Prostate gland (tissue), 2 donors: ENCODE measurements at places on chromosomes 1 and 21. TPM values are rescaled to one million over a fixed set of nuclear protein-coding genes. Genes with fewer than 3 reads are reported as not detected.

Gene WDR64
- total RNA-seq = not detected

Gene KANK4
- 6.1 TPM for total RNA-seq

Gene IQCC
- total RNA-seq = 5.2 TPM

Gene C1orf94
- total RNA-seq = 2.3 TPM

Gene IL12RB2
- 0.18 TPM for total RNA-seq

Gene CTSE
- total RNA-seq = not detected

Gene CATSPER4
- not detected for total RNA-seq

Gene FCRL5
- total RNA-seq = not detected

Gene LEFTY2
- total RNA-seq = 7.9 TPM

DNA sequence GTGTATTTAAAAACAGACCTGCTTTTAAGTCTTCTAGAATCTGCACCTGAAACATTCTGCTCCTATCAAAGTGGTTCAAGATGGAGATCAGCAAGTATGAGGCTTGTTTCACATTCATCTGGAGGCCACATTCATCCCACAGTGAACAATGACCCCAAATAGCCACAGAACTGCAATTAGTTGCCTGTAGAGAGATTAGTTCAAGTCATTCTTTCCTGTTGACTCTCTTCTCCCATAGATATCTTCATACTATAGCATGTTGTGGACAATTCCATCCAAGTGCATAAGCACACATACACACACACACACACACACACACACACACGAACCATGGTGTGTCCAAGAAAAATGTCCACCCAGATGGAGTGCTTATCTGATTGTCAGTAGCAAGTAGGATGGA, 101.7 kb upstream of the FGGY start:
- H3K27ac ChIP-seq = no peak overlapping the region
- H3K4me3 ChIP-seq = no peak overlapping the region
- H3K4me1 ChIP-seq = no peaks in the 10 kb centered on the region
- no peaks in the 10 kb centered on the region for H3K36me3 ChIP-seq
- H3K27me3 ChIP-seq = no peaks in the 10 kb centered on the region
- no peak for DNase-seq

GRCh38 chr1:238658763-238659162, 727.6 kb upstream of the CHRM3 start:
- no peak overlapping the region for H3K4me3 ChIP-seq
- H3K4me1 ChIP-seq = no peaks in the 10 kb centered on the region
- no peak for DNase-seq

GRCh38 chr1:202691816-202692215, 18.4 kb downstream of the SYT2 start:
- no peaks in the 10 kb centered on the region for H3K4me1 ChIP-seq
- no peak for DNase-seq
- H3K27me3 ChIP-seq = no peaks in the 10 kb centered on the region
- no peak overlapping the region for H3K27ac ChIP-seq

DNA sequence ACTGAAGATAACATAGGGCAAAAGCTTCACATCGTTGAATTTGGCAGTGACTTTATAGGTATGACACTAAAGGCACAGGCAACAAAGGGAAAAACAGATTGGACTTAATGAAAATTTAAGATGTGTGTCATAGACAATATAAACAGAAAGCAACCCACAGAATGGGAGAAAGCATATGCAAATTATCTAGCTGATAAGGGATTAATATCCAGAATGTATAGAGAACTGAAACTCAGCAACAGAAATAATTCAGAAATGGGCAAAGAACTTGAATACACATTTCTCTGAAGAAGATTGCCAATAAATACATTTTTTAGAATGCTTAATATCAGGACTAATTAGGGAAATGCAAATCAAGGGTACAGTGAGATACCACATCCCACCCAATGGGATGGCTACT, 55.2 kb upstream of the ANGPTL1 start:
- no peaks in the 10 kb centered on the region for H3K36me3 ChIP-seq
- no peak for DNase-seq
- no peaks in the 10 kb centered on the region for H3K27me3 ChIP-seq

DNA sequence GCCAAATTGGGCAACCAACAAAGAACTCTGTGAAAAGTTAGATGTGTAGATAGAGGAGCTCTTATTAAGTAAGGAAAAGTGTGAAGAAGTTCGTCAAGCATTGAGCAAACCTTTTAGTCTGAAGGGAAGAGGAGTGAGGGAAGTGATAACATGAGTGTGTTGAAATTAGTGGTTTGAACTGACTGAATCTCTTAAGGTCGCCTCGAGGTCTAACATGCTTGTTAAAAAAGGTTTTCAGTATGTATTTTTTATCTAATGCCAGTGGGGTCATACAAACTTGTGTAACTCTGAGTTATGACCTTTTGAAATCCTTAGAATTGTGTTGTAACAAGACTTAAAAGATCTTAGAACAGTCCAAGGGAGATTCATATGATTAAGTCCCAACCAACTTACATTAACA, 34.1 kb downstream of the SOAT1 start:
- no peaks in the 10 kb centered on the region for H3K36me3 ChIP-seq
- H3K4me1 ChIP-seq = peaks cover 4% of the 10 kb centered on the region
- no peaks in the 10 kb centered on the region for H3K27me3 ChIP-seq
- no peak overlapping the region for H3K27ac ChIP-seq
- DNase-seq = no peak

DNA sequence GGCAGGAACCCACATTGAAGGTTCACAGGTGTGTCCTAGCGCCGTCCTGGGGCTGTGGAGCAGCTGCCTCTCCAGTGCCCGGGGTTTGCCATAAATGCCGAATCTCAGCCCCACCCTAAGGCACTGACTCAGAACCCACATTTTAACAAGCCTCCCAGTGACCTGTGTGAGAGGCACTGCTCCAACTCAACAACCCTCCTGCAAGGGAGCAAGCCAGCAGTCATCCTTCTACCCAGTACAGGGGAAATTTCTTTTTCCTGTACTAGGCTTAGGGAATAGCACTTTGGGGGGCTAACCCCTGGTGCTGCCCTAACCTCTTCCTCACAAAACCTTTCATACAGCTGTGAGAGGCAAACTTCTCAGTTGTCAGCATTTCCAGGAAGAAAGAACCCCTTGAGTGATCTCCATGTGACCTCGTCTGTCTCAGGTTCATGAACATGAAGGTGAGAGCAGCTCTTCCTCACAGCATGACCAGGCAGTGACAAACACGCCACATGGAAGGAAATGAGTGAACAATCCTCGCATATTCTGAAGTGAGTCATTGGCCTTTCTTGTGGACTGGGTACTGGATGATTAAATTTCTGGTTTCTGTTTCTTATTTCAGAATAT, 11.4 kb upstream of the BCAR3 start:
- peak; percentile 78 for DNase-seq
- H3K4me1 ChIP-seq = no peaks in the 10 kb centered on the region
- peak overlapping the region; percentile 2 for H3K27ac ChIP-seq
- no peaks in the 10 kb centered on the region for H3K27me3 ChIP-seq
- H3K4me3 ChIP-seq = no peak overlapping the region

DNA sequence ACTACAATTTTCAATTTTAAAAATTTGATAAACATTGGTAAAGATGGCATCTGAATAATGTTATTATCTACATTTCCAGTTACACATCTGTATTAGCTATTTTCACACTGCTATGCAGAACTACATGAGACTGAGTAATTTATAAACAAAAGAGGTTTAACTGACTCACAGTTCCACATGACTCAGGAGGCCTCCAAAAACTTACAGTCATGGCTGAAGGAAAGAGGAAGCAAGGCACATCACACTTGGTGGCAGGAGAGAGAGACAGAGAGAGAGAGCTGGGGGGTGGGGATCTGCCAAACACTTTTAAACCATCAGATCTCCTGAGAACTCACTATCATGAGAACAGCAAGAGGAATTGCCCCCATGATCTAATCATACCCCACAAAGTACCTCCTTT, 850.0 kb downstream of the LTN1 start:
- no peak overlapping the region for H3K27ac ChIP-seq
- no peak for DNase-seq
- H3K27me3 ChIP-seq = no peaks in the 10 kb centered on the region
- H3K36me3 ChIP-seq = no peaks in the 10 kb centered on the region

GRCh38 chr1:82931006-82931405, 1067.9 kb downstream of the TTLL7 start:
- no peak overlapping the region for H3K4me3 ChIP-seq
- no peak overlapping the region for H3K27ac ChIP-seq
- no peak for DNase-seq

DNA sequence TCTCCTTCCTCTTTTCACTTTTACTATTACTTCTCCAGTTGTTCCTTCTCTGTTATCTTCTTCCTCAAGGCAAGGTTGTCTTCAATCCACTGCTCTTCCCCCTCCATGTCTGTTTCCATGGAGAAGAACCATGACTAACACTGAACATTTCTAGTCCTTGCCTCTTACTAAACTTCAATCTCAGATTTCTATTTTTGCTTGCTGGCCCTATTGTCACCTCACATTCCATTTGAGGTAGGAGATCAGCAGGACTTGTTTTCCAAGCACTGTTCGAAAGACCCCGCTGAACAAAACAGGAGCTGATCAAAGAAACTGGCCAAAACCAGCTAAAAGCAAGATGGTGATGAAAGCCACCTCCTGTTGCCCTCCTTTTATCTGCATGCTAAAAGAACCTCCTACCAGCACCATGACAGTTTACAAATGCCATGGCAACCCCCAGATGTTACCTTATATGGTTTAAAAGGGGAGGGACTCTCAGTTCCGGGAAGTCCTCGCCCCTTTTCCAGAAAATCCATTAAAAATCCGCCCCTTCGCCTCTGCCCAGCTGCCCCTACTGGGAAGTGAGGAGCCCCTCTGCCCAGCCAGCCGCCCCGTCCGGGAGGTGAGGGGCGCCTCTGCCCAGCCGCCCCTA, 22.6 kb downstream of the GON4L start:
- no peak overlapping the region for H3K27ac ChIP-seq
- H3K4me3 ChIP-seq = no peak overlapping the region
- H3K4me1 ChIP-seq = no peaks in the 10 kb centered on the region
- H3K36me3 ChIP-seq = no peaks in the 10 kb centered on the region
- H3K27me3 ChIP-seq = no peaks in the 10 kb centered on the region

DNA sequence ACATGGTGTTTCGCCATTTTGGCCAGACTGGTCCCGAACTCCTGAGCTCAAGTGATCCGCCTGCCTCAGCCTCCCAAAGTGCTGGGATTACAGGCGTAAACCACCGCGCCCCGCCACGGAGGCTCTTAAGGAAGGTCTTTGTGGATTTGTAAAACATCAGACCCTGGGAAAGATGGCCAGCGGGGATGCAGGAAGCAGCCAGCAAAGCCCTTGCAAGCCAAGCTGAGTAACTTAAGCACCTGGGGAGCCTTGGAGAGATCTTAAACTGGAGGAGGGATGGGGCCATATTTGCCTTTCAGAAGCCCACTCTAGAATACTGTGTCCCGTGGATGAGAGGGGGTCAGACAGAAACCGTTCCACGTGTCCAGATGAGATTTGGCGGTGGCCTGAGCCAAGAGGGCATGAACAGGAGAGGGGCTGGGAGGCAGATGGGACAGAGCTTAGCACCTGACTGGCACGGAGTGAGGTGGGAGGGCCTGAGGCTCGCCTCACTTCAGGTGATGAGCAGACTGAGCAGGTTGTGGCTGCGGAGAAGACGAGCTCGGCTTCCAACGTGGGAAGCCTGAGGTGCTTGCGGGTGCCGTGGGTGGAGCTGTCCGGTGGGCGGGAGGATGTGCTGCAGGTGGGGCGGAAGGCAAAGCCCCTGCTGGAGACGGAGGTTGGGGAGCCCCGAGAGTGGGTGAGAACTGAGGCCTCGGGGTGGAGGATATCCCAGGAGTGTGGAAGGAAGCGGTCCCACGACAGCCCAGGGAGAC, 11.7 kb downstream of the C1orf216 start:
- peak overlapping the region; percentile 27 for H3K4me3 ChIP-seq
- no peaks in the 10 kb centered on the region for H3K36me3 ChIP-seq
- peaks cover 4% of the 10 kb centered on the region for H3K27me3 ChIP-seq
- H3K4me1 ChIP-seq = no peaks in the 10 kb centered on the region
- DNase-seq = no peak

- peak overlapping the region; percentile 83 for H3K27ac ChIP-seq
- no peaks in the 10 kb centered on the region for H3K36me3 ChIP-seq
- no peaks in the 10 kb centered on the region for H3K4me1 ChIP-seq
- peak overlapping the region; percentile 69 for H3K4me3 ChIP-seq
Observed at GRCh38 chr21:39444421-39445180, 977 bp downstream of the LCA5L start.

GRCh38 chr1:30847358-30847972, 61.1 kb downstream of the SDC3 start:
- no peak for DNase-seq
- no peak overlapping the region for H3K27ac ChIP-seq
- H3K4me3 ChIP-seq = no peak overlapping the region
- no peaks in the 10 kb centered on the region for H3K27me3 ChIP-seq
- no peaks in the 10 kb centered on the region for H3K36me3 ChIP-seq
- no peaks in the 10 kb centered on the region for H3K4me1 ChIP-seq

- no peaks in the 10 kb centered on the region for H3K27me3 ChIP-seq
- H3K27ac ChIP-seq = no peak overlapping the region
- H3K4me1 ChIP-seq = no peaks in the 10 kb centered on the region
- no peaks in the 10 kb centered on the region for H3K36me3 ChIP-seq
- DNase-seq = no peak
Observed at GRCh38 chr1:244346972-244347618, 104.6 kb downstream of the ADSS2 start.

DNA sequence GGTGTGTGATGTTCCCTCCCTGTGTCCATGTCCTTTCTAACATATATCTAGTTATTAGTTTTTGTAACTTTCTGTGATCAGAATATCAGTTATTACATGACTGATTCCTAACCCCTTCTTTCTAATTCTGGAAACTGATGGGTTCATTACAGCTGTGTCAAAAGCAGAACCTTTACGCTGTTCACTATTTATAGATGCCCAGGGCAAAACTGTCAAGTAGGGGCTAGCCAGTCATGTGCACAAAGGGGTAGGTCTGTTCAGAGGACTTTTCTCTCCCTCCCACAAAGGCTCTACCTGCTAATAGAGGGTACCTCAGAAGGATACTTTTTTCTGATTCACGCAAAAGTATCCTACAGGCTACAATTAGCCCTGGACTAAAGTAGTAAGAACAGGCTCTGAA, 79.2 kb downstream of the NRDC start:
- H3K27me3 ChIP-seq = no peaks in the 10 kb centered on the region
- no peaks in the 10 kb centered on the region for H3K36me3 ChIP-seq
- no peak for DNase-seq
- no peaks in the 10 kb centered on the region for H3K4me1 ChIP-seq
- no peak overlapping the region for H3K4me3 ChIP-seq

- no peaks in the 10 kb centered on the region for H3K36me3 ChIP-seq
- DNase-seq = no peak
- no peak overlapping the region for H3K4me3 ChIP-seq
Observed at GRCh38 chr1:195122497-195122896, 1485.7 kb downstream of the KCNT2 start.

DNA sequence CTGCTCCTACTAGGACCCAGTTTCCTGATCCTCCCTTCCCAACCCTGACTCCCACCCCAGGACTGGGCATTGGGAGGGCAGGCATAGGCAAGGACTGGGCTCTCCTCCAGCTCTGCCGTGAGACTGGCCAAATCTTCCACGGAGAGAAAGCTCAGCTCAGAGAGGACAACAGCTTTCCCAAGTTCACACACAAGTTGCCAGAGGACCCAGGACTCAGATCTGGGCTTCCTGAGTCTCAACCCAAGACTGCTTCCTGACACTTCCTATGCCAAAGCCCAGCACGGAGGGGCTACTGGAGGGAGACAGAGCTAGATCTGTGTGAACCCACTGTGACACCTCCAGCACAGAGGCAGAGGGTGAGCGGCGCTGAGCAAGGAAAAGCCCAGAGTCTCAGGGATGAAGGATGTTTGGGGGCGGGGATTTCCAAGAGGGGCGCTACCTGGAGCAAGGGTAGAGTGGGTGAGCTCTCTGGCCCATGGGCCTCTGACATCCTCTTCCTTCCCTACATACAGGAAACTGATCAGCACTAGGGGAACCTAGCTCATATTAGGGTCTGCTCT, 7.1 kb downstream of the PDZK1IP1 start:
- DNase-seq = no peak
- H3K4me3 ChIP-seq = no peak overlapping the region
- H3K27ac ChIP-seq = no peak overlapping the region
